Vagina (tissue), 2 donors: ENCODE measurements at places on chromosomes 7 and 10. TPM values are rescaled to one million over a fixed set of nuclear protein-coding genes. Genes with fewer than 3 reads are reported as not detected.

Gene CYP2C19
- total RNA-seq: 6.1 TPM

Gene ANTXRL
- not detected for total RNA-seq

Gene ERVW-1
- total RNA-seq: not detected

Gene EMX2
- 0.74 TPM for total RNA-seq

- no peak overlapping the region for H3K4me3 ChIP-seq
- H3K36me3 ChIP-seq: no peaks in the 10 kb centered on the region
- H3K27me3 ChIP-seq: no peaks in the 10 kb centered on the region
- no peak overlapping the region for H3K27ac ChIP-seq
- no peak for DNase-seq
These were observed 148.1 kb downstream of the SLC16A9 start for GRCh38 chr10:59561477-59562121.

GRCh38 chr7:548401-548800, 28.8 kb upstream of the PDGFA start:
- H3K36me3 ChIP-seq: no peaks in the 10 kb centered on the region
- no peaks in the 10 kb centered on the region for H3K4me1 ChIP-seq
- no peak overlapping the region for H3K4me3 ChIP-seq
- H3K27ac ChIP-seq: no peak overlapping the region
- DNase-seq: no peak
- no peaks in the 10 kb centered on the region for H3K27me3 ChIP-seq

DNA sequence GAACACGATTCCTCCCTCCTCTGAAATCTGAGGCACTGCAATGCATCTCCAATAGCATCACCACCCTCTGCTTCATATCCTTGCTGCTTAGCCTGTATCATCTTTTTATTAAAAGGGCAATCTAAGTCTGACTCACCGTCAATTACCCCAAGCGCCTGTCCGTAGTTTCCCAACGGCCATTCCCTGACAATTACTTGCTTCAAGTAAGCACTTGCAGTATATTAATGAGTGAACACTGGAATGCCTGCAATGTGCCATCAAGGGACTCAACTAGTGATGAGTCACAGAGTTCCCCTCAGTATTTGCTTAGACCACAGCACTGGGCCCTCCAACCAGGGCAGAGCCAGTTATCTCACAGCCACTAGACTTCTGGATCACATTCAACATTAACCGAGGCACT, 19.5 kb upstream of the PPP1R3C start:
- no peak for DNase-seq
- no peak overlapping the region for H3K27ac ChIP-seq
- no peaks in the 10 kb centered on the region for H3K36me3 ChIP-seq
- H3K27me3 ChIP-seq: no peaks in the 10 kb centered on the region
- H3K4me1 ChIP-seq: peaks cover 4% of the 10 kb centered on the region

GRCh38 chr7:25805027-25805687, 346.8 kb upstream of the NFE2L3 start:
- no peaks in the 10 kb centered on the region for H3K36me3 ChIP-seq
- no peak overlapping the region for H3K4me3 ChIP-seq
- no peak overlapping the region for H3K27ac ChIP-seq
- H3K27me3 ChIP-seq: no peaks in the 10 kb centered on the region
- peaks cover 7% of the 10 kb centered on the region for H3K4me1 ChIP-seq

- no peak overlapping the region for H3K27ac ChIP-seq
- no peak for DNase-seq
- H3K4me3 ChIP-seq: no peak overlapping the region
- H3K27me3 ChIP-seq: no peaks in the 10 kb centered on the region
- no peaks in the 10 kb centered on the region for H3K36me3 ChIP-seq
- no peaks in the 10 kb centered on the region for H3K4me1 ChIP-seq
These were observed 79.8 kb downstream of the CHN2 start for GRCh38 chr7:29274146-29275017.

DNA sequence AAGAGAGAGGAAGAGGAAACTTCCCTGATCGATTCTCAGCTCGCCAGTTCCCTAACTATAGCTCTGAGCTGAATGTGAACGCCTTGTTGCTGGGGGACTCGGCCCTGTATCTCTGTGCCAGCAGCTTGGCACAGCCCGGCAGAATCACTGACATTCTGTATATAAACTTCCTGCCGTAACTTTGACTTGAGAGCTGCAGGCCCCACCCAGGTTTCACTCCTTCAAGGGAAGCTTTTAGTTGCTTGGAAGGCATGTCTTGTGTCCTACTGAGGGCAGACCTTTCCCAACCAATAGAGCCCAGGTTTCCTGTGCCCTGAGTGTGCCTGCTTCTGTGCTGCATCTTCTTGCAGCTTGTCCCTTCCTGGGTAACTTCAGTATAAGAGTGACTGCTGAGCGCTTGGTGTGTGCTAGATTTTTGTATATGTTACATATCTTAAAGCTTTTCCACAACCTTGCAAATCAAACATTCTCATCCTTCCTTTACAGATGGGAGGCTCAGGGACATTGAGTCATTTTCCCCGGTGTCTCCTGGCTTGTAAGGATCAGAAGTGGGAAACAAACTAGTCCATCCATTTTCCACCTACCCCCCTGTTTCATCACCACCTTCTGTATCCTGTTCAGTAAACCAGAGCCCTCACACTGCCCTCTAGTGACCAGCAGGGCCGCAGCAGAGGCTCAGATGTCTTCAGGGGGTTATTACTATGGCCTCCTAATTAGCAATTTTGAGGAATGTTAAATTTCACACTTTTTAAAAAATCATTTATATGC, 225.2 kb upstream of the PRSS58 start:
- no peak overlapping the region for H3K4me3 ChIP-seq
- no peaks in the 10 kb centered on the region for H3K27me3 ChIP-seq
- no peak for DNase-seq
- no peaks in the 10 kb centered on the region for H3K4me1 ChIP-seq
- H3K36me3 ChIP-seq: no peaks in the 10 kb centered on the region

GRCh38 chr7:126667742-126668366, 584.9 kb downstream of the GRM8 start:
- H3K4me3 ChIP-seq: no peak overlapping the region
- H3K4me1 ChIP-seq: no peaks in the 10 kb centered on the region
- H3K27ac ChIP-seq: no peak overlapping the region
